Fibroblast of skin of right quadriceps (primary cell): ENCODE measurements at places on chromosomes 4 and X.

GRCh38 chrX:131987252-131987651, 35.9 kb upstream of the STK26 start:
- DNase-seq = no peak

DNA sequence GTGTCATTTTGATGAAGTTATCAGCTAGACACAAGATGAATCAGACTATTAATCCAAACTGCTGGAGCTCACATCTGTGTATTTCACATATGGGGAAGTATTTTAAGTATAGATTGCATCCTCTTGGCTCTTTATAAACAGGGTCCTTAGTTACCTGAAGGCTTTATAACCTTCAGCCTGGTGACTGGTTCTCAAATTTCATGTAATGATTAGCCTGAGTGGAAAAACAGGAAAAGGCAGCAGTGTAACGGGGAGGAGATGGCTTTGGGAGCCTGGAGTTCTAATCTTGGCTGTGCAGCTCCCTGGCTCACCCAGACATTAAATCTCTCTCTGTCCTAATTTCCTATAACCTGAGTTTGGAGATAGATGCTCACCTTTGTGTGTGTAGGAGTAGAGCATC, 103.8 kb upstream of the HPF1 start:
- DNase-seq = no peak

DNA sequence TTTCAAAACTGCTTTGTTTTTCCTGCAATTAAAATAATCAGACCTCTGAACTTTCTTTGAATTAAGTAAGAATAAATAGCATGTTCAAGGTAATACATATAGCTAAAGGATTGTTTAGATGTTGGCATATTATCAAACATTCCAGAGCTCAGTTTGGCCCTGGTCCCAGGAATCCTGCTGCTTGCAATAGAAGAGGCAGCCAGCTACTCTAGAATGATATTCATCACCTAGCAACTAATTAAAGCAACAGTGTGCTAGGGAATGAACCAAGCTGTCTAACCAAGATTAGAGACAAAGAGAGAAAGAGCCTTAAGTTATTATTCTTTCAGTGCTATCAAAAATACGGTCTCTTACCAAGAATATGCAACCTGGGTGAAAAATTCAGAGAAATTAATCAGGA, 460.9 kb downstream of the GABRG1 start:
- DNase-seq = peak; percentile 60

GRCh38 chr4:79757600-79757999, 315.4 kb downstream of the ANTXR2 start:
- peak; percentile 21 for DNase-seq
